ENCODE measurements at places on chromosomes 2 and 18.

GRCh38 chr2:85511008-85511811 is 27.8 kb upstream of the MAT2A start:
- DNase-seq, result no peak

- DNase-seq, result no peak
Observed at GRCh38 chr2:147855316-147855715, 10.5 kb downstream of the ACVR2A start.

DNA sequence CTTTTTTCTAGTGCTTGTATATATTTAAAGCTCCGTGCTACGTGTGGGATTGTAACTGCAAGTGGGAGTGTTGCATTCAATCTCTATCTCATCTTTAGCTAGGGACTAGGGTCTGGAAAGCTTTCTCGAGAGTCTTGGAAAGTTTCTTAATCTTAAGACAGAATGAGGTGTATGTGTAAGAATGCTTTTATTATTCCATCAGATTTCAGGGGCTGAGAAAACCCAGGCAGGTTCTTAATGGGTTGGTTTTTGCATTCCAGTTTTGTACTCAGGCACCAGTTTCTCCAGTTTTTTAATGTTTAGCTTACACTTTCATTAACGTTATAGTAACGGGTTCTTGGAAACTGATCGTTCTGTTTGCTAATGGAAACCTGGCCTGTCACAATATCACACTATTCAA is 20.3 kb downstream of the MRPL19 start:
- DNase-seq, result no peak

DNA sequence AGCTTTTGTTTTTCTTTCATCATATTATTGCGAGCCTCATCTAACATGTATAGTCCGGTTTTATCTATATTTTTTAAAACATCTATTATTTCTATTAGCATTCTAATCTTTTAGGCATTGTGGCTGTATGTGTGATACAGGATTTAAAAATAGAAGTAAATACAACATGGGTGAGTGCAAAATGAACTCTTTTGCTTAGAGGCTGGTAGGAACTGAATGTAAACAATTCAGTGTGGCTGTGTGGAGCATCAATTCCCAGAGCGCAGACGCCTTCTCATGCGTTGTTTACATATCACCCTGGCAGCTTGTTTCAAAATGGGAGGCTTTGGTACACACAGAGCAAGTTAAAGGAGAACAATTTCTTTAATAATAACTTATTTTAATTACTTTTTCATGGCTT is 836 bp downstream of the DTNA start:
- DNase-seq, result no peak

- DNase-seq, result no peak
Observed at GRCh38 chr2:60292242-60292641, 261.2 kb downstream of the BCL11A start.

GRCh38 chr2:60483401-60483800 is 70.1 kb downstream of the BCL11A start:
- no peak for DNase-seq

GRCh38 chr2:181474222-181474881 is 17.2 kb downstream of the ITGA4 start:
- no peak for DNase-seq

- peak; percentile 73 for DNase-seq
Observed at GRCh38 chr18:63969942-63970808, at the start of gene SERPINB8. SERPINB8 (plus strand) TSS chr18:63970081; CDS start chr18:63978309, 8,228 bp downstream.

DNA sequence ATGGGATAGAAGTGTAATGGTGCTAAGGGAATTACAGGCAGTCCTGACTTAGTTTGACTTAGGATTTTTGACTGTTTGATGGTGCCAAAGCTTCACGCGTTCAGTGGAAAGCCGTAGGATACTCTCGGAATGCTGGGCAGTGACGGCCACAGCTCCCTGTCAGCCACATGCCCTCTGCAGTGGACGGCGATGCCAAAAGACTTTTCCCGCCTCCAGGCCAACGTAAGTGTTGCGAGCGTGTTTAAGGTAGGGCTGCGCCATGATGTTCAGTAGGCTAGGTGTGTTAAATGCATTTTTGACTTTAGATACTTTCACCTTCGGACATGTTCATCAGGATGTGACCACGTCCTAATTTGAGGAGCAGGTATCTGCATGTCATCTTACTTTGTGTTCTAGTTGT is 63.4 kb downstream of the DCDC2C start:
- no peak for DNase-seq

DNA sequence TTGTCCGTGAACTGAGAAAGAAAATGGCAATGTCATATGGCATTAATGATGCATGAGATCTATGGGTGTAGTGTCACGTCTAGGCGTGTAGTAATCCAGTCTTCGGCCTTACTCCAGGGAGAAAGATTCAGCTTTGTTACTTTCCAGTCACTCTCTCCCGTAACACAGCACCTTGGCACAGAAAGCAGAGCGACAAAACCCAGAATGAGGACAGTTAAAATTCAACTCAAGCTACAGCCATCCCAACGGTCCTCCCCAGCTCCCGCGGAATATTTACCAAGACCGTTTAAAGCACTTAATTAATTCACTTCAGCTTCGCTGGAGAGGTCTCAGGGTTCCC is 797 bp upstream of the CRIM1 start:
- no peak for DNase-seq

- DNase-seq, result no peak
Observed at GRCh38 chr2:111042261-111042660, 78.5 kb upstream of the BCL2L11 start.

GRCh38 chr2:56182420-56182819 is 1.4 kb upstream of the CCDC85A start:
- no peak for DNase-seq

DNA sequence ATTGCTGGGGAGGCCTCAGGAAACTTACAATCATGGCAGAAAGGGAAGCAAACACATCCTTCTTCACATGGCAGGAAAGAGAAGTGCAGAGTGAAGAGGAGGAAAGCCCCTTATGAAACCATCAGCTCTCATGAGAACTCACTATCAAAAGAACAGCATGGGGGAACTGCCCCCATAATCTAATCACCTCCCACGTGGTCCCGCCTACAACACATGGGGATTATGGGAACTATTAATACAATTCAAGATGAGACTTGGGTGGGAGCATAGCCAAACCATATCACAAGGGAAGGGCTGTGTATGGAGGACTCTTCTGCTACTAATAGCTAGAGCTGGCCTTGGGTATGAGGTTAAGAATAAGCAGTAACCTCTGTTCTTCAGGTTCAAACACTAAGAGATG is 8.8 kb upstream of the SETBP1 start:
- no peak for DNase-seq

GRCh38 chr2:190722835-190723234 is 74.0 kb downstream of the NAB1 start:
- DNase-seq, result no peak

DNA sequence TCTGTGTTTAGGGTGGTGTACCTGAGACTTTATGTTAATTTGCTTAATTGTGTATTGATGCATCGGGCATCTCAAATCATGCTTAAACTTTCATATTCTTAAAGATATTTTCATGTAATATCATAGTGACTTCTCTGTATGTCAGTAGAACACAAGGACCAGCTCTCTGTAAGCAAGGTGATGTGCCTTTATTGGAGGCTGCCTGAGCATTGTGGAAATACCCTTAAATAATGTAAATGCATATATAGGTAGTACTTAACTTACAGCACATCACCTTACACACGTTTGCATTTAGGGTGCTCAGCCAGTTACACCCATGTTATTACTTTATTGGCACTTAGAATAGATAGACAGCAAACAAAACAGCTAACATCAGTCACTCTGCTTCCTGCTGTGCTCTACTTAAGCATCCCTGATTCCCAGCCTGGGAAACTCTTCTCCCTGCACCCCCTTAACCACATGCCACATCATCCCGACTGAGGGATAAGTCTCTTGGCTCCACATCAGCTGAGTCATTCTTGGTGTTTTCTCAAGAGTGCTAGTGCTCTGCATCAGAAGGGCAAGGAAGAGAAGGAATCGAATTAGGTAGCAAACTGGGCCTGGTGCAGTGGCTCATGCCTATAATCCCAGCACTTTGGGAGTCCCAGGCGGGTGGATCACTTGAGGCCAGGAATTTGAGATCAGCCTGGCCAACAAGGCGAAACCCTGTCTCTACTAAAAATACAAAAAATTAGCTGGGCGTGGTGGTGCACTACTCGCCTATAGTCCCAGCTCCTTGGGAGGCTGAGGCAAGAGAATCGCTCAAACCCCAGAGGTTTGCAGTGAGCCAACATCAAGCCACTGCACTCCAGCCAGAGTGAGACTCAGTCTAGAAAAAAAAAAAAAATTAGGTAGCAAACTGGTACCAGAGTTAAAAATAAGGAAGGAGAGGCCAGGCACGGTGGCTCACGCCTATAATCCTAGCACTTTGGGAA is 108.7 kb downstream of the MAP3K20 start:
- DNase-seq, result peak; percentile 92

DNA sequence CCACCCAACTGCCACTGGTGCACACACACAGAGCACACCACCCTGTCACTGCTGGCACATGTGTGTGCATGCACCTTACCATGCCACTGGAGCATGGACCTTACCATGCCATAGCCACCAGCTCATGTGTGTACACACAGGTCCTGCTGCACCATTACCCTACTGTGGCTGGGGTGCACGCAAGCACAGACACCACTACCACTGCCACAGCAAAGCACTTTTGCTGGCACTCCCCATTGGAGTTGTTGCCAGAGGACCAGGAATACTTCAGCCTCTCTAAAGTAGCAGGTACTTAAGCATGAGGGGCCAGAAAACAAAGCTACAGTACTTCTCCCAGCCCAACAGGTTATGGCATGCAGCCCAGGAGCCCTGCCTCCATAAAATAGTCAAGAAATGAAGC is 404.8 kb downstream of the MBD2 start:
- DNase-seq, result no peak

GRCh38 chr2:18777250-18777812 is 188.0 kb upstream of the NT5C1B start:
- no peak for DNase-seq

DNA sequence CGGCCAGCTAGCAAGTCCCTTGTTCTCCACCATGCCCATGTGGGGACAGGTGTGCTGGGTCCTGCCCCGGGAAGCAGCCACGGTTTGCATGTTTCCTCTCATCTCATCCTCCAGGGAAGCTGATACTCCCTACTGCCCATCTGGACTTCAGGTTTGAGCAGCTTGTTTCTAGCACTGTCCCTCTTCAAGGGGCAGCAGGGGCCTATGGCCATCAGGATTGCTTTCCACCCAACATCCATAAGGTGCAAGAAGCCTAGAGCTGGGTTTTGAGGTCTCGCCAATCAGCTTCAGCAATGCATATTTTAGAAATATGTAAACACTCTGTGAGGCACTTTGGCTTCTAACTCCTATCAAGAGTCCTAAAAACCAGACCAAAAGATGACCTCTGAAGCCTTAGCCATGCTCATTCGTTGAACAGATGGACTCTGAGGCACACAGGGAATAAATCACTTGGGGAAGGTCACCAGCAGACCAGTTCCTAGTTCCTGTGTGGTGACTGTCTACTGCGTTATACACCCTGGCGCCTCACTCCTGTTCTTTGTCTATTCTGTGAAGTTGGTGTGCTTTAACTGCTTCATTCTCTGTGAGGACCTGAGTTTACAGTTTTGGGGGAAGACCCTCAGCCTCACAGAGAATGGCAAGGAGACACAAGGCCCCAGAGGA is 192.6 kb upstream of the TWIST2 start:
- DNase-seq, result no peak

DNA sequence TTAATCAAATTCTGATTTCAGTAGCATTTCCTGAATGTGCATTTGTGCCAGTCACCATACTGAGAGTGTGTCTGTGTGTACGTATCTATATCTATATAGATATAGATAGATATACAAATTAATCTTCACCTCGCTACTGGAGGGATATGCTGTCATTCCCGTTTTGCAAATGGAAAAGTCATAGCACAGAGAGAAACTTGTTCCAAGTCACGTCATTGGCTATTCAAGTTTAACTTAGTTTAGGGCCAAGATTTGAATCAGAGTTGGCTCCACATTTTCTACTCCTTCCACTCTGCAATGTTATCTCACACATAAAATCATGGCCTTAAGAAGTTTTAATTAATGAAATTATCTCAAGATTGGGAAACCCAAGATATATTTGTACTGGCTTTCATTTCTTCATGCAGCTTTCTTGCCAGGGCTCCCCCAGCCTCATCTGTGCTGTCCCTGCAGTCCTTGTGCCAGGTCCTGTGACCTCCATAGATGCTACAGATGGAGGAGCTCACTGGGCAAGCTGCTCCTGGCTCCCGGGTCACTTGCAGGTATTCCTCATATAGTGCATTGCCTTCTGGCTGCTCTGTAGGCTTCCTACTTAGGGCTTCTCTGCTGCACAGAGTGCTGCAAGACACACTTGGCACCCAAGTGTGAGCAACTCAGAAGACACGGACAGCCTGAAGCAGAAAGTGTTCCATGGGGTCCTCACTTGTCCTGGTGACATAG is 245.8 kb downstream of the KCNS3 start:
- no peak for DNase-seq

GRCh38 chr2:28321426-28321825 is 71.2 kb upstream of the FOSL2 start:
- DNase-seq, result no peak

DNA sequence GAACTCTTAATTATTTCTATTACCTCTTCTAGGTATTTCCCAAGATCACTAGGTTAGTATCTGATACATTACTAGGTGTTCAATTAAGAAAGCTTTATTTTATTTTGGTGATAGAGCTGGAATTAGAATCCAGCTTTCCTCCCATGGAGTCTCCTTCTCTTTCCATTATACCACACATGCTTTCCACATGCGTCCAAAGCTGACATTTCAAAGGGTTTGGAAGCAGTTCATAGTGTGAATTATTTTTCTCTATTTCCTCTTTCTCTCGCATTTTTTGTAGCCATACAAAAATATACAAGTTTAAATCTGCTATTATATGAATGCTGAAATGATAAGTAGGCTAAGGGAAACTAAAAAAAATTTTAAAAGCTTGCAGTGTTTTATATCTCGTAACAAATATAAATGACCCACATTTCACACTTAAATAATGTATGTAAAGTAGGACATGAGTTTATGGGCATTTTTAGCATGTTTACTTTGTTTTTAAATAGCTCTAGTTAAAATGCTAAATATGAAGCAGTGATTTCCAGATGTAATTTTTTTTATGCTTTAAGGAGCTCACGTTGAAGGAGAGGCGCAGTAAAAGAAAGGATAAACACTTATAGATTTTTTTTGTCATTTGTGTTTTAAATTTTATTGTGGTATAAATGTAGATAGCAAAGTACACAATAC is 20.1 kb downstream of the ZC3H6 start:
- no peak for DNase-seq

GRCh38 chr2:239256350-239256743 is 144.5 kb downstream of the HDAC4 start:
- no peak for DNase-seq

- DNase-seq, result no peak
Observed at GRCh38 chr2:133342286-133343017, 225.8 kb downstream of the NCKAP5 start.
